Right lobe of liver (tissue), 6 donors: ENCODE measurements at places on chromosomes 5 and 9.
A peak's percentile ranks its signal among the peaks of the same experiment; 100 is the strongest.

DNA sequence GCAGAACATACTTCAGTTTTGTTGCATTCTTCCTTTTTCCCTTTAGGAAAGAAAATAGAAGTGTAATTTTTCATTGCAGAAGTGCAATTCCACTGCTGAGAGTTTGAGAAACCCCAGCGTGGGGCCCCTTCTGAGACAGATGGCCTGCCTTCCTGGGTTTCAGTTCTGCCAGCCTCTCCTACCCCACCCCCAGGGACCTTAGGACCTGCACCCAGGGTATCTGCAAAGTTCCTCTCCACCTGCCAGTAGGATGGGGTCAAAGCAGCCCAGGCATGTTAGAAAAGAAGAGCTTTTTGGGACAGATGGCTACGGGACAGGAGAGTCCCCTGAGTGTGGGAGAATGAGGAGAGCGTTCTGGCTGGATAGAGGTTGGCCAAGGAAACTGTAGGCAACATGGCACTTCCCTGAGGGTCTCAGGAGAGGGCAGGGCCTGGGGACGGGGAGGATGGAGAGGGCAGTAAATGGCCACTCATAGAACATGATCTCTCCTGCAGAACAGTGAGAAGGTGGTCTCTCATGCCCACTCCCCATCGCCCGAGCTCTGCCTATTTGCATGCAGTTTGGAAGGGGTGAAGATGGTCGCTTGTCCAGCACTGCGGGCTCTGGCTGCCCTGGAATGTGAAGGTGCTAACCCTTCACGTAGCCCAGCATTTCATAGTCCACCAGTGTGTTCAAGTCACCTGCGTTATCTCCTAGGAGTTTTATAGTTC, at the start of gene TIFAB:
TIFAB (minus strand) TSS at position 31 of the 710 bp plus-strand sequence. CDS start 2,412 bp downstream, outside the sequence.
- no peak for DNase-seq
- no peaks in the 10 kb centered on the region for H3K27me3 ChIP-seq
- no peaks in the 10 kb centered on the region for H3K36me3 ChIP-seq
- no peak within 1 kb of the TSS for H3K27ac ChIP-seq

- H3K27ac ChIP-seq = no peak overlapping the region
- no peaks in the 10 kb centered on the region for H3K27me3 ChIP-seq
- DNase-seq = peak; percentile 31
- H3K36me3 ChIP-seq = no peaks in the 10 kb centered on the region
- H3K4me1 ChIP-seq = no peaks in the 10 kb centered on the region
These were observed 69.8 kb downstream of the MRPL36 start for GRCh38 chr5:1729641-1730486.

DNA sequence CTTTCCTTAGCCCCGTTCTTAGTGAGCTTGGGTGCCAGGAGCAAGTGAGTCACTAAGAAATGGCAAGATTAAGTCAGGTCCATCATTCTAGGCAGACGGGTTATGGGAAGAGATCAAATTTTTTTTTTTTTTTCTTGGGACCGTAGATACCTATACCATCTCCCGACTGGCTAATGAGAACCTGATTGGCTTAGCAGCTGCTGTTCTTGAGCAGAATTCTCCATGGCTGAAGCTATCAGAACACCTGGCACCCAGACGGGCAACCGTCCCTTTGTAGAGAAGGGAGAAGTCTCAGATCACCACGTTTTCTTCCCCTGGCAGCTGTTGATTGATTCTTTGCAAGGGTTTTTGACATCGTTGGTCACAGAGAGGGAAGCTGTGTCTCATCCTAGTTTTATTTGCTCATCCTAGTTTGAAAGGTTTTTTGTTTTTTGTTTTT, 78.6 kb downstream of the AOPEP start:
- no peak overlapping the region for H3K4me3 ChIP-seq
- DNase-seq = no peak
- no peaks in the 10 kb centered on the region for H3K4me1 ChIP-seq
- H3K27ac ChIP-seq = no peak overlapping the region
- H3K36me3 ChIP-seq = no peaks in the 10 kb centered on the region

GRCh38 chr9:3508078-3508431, 17.7 kb downstream of the RFX3 start:
- H3K4me1 ChIP-seq = no peaks in the 10 kb centered on the region
- no peak overlapping the region for H3K27ac ChIP-seq

DNA sequence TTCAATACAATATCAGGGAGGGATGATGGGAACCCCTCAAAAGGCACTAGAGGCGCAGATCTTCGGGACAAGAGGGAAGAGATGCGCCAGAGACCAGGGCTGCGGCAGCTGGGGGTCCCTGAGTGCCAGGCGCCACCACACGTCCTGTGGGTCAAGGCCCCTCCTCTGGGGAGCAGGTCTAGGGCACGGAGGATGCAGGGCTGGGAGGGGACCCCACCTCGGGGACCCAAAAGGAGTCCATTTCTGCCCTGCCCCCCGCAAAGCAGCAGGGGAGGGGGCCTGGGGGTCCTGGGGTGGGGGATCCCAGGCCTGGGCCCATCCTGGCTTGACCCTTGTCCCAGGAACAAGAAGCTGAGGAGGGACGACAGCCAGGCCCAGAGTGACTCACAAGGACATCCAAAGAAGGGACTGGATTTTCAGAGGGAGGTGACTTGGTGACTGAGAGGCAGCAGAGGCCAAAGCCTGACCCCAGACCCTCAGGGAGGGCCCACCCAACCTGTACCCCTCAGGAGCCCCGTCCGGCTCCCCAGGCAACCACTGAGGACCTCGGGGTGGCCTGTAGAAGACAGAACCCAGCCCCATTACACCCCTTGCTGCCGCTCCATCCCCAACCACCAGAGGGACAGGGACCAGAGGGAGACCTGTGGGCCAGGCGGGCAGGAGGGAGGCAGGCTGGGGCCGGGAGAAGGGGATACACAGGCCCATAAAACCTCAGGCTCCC, 54.2 kb downstream of the LRSAM1 start:
- H3K4me1 ChIP-seq = no peaks in the 10 kb centered on the region
- no peak overlapping the region for H3K4me3 ChIP-seq
- H3K27me3 ChIP-seq = no peaks in the 10 kb centered on the region
- H3K27ac ChIP-seq = no peak overlapping the region
- DNase-seq = no peak

DNA sequence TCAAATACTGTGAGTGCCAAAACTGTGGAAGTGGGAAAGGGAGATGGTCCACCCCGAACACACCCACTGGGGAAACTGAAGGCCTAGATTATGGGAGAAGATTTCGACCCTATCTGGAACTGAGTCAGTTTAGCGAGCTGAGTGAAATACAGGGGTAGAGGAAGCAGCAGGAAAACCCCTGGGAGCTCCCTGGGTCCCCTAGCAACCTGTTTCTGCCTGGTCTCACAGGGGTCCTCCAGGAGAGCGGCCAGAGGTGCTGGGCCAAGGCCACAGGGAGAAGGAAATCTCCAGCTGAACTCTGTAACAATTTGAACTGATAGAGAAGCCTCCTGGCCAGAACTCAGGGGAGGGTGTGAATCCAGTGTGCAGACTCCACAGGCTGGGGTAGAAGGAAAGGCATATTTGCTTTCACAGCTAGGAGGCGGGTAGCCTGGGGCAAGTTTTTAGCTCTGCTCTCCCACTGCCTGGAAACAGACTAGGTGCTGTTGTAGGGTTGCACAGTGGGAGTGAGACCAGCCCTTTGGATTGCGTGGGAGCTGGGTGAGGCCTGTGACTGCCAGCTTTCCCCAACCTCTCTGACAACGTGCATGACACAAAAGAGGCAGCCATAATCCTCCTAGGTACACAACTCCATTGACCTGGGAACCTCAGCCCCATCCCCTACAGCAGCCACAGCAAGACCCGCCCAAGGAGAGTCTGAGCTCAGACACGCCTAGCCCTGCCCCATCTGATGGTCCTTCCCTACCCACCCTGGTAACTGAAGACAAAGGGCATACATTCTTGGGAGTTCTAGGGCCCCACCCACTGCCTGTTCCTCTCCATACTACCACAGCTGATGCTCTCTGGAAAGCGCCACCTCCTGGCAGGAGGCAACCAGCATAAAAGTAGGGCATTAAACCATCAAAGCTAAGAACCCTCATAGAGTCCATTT, 78.8 kb upstream of the GPBP1 start:
- no peaks in the 10 kb centered on the region for H3K36me3 ChIP-seq
- DNase-seq = no peak
- no peak overlapping the region for H3K27ac ChIP-seq
- H3K27me3 ChIP-seq = no peaks in the 10 kb centered on the region
- no peaks in the 10 kb centered on the region for H3K4me1 ChIP-seq
- H3K4me3 ChIP-seq = no peak overlapping the region

DNA sequence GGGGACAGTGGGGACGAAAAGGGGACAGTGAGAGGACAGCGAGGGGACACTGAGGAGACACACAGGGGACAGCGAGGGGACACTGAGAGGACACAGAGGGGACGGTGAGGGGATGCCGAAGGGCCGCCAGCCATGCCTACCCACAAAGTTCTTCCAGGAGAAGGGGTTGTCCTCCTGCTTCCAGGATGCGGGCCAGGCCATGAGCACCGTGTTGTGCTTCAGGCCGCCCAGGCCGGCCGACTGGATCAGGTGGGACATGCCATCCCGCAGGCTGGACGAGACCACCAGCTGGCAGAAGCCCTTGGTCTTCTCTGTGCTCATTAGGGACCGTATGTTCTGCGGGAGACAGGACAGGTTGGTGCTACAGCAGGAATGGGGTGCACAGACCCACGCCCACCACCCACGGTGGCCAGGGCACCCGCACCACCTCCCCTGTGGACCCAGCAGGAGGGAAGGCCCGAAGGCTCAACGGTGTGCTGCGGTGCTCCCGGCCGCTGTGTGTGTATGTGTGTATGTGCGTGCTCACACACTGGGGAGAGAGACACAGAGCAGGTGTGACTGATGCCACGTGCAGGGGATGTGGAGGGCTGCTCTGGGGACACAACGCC, 46.6 kb downstream of the SLC12A7 start:
- peaks cover 24% of the 10 kb centered on the region for H3K36me3 ChIP-seq
- H3K27me3 ChIP-seq = no peaks in the 10 kb centered on the region
- H3K27ac ChIP-seq = no peak overlapping the region
- H3K4me3 ChIP-seq = no peak overlapping the region

DNA sequence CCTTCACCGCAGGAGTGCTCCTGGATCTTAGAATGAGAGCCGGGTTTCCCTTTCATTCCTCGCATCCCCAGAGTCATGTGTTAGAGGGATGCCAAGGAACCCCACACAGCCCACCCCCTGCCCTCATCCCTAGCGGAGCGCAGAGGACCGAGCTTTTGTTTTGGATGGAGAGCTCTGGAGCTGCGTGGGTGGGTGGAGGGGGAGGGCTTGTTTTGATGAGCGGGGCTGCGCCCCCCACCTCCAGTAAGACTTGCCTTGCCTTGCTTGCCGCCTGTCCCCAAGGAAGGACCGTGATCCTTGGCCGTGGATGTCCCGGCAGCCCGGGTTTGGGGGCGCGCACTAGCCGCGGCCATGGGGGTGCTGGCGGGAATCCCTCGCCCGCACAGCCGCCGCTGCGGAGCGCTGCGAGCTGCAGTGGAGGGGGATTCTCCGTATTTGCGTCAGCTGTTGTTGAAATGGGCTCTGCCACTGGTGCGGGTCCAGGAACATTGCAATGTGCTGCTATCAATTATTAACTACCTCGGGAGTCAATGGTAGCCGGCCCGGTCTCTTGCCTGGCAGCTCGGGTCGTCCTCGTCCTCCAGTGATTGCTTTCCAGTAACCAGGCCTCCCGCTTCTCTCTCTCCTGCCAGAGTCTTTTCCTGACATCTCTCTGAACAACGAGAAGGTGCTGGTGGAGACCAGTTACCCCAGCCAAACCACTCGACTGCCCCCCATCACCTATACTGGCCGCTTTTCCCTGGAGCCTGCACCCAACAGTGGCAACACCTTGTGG, 1.0 kb downstream of the EGR1 start:
- no peaks in the 10 kb centered on the region for H3K27me3 ChIP-seq
- H3K4me3 ChIP-seq = peak overlapping the region; percentile 65
- H3K27ac ChIP-seq = peak overlapping the region; percentile 97

DNA sequence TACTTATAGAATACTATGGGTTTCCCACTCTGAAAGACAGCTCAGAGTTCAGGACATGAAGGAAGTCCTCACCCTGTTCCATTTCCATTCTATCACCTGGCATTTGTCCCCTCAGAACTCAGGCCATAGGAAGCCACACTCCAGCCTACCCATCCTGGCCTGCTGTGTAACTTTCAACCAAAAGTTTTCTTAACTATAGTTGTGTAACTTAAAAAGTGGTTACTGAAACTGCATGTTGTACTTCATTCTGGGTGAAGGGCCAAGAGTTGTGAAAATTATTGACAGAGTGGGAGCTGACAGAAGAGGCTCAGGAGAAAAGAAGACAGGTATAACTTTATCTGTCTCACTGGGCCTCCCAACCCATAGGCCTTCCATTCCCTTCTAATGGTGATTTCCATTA, 212.5 kb downstream of the RAB3C start:
- H3K4me1 ChIP-seq = no peaks in the 10 kb centered on the region
- no peak overlapping the region for H3K27ac ChIP-seq
- DNase-seq = no peak
- H3K4me3 ChIP-seq = no peak overlapping the region
- H3K27me3 ChIP-seq = no peaks in the 10 kb centered on the region

DNA sequence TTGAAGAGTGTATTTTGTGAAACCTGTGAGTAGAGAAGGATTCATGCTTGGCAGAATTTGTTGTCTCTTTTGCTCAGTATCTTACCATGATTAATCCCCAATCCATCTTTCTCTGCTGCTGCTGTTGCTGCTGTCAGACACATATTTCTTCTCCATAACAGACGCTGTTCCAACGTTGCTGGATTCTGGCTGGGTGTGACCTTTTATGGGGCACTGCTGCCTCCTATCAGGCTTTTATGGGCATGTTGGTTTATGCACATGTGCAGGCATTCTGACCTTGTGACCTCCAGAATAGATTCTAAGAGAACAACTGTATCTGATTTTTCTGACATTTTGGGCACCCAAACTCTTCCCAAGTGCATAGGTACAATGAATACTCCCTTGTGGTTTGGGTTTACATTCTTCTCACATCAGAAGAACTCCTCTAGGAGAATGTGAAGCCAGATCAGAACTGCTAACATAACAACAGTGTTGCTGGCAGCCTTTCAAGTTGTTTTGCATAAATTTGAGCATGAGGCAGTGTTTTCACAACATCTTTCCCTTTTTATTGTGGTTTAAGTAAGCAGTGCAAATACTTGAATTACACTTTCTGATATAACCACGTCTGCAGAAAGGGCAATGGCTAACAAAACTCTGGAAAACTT, 9.2 kb upstream of the ISL1 start:
- no peaks in the 10 kb centered on the region for H3K36me3 ChIP-seq
- DNase-seq = no peak
- no peak overlapping the region for H3K4me3 ChIP-seq
- H3K27ac ChIP-seq = no peak overlapping the region

GRCh38 chr5:133322743-133323142, 270.9 kb downstream of the HSPA4 start:
- H3K27me3 ChIP-seq = no peaks in the 10 kb centered on the region
- no peak for DNase-seq
- peaks cover 7% of the 10 kb centered on the region for H3K4me1 ChIP-seq
- H3K4me3 ChIP-seq = no peak overlapping the region

DNA sequence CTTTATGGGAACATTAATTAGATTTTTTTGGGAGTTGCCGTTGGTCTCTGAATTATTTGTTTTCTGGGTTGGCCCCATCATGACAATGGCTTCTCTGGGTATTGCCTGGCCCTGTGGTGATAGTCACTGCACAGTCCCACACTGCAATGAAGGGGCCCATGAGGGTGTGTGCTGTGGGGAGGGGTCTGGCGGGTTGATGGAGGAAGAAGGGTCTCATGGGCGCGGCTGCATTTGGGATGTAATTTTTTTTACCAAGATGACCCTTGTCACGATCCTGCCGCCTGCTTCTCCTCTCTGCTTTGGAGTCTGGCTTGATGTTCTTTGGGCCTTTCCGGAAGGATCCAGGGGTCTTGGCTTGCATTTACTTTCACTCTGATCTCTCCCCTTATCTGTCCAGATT, 44.1 kb downstream of the WNK2 start:
- H3K4me3 ChIP-seq = no peak overlapping the region
- H3K27me3 ChIP-seq = no peaks in the 10 kb centered on the region
- DNase-seq = no peak
- H3K4me1 ChIP-seq = no peaks in the 10 kb centered on the region
